NCI-H1694 treated with DMSO at 0.1 percent for 48 hours (cell line): ENCODE measurements at places on chromosomes 4 and X.
A peak's percentile ranks its signal among the peaks of the same experiment; 100 is the strongest.

DNA sequence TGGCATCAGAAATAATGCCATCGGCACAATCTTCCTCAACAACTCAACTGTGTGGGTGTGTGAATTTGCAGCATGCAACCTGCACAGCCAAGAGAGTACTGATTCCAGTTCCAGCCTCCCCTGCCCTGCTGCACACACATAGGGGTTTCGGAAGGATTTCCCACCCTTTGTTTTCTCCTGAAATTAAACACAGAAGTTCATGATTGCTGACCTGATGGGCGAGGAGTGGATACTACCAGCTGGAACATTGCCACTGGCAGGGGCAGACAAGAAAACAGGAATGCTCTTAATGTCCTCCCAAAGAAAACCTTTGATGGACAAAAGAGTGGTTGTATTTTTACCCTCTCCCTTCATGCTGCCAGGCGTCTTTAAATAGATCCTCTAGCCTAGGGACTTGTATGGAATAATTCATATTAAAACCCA lies 4.8 kb downstream of the NDP start:
- DNase-seq, result no peak

- DNase-seq, result no peak
Measured at GRCh38 chr4:85829276-85830051, 354.5 kb downstream of the ARHGAP24 start.

- no peak for DNase-seq
Measured at GRCh38 chr4:19386786-19387185, 864.9 kb upstream of the SLIT2 start.

- no peak for DNase-seq
Measured at GRCh38 chr4:95959633-95960032, 119.7 kb downstream of the PDHA2 start.

DNA sequence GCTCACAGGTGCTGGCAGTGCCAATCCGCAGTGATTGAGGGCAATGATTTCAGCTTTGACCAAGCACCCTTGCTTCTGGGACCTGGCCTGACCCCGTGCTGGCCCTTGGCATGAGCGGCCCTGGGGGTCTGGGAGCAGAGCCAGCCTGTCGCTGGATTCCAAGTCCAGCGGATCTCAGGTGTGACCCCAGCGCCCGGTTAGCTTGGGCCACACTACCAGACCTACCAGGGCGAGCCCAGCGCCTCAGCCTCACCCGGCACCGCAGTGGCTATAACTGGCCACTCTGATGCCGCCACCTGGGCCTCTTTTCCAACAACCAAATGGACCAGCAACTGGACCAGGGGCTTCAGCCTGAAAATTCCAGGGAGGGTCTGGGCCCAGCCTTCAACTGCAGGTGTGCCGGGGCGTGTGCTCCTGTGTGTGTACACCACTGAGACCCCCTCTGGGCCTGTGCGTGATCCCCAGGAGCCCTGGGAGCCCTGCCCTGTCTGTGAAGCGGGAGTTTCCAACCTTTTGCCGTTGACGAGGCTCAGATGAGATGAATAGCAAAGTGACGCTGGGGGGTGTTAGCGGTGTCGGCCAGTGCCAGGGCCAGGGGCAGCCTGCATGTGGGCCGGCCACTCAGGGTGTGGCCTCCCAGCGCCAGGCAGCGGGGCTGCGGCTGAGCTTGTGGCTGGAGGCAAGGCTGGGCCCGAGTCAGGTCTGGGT lies 658 bp downstream of the SH3TC1 start:
- DNase-seq, result no peak

GRCh38 chr4:22721204-22721603 lies 28.5 kb downstream of the GBA3 start:
- no peak for DNase-seq

DNA sequence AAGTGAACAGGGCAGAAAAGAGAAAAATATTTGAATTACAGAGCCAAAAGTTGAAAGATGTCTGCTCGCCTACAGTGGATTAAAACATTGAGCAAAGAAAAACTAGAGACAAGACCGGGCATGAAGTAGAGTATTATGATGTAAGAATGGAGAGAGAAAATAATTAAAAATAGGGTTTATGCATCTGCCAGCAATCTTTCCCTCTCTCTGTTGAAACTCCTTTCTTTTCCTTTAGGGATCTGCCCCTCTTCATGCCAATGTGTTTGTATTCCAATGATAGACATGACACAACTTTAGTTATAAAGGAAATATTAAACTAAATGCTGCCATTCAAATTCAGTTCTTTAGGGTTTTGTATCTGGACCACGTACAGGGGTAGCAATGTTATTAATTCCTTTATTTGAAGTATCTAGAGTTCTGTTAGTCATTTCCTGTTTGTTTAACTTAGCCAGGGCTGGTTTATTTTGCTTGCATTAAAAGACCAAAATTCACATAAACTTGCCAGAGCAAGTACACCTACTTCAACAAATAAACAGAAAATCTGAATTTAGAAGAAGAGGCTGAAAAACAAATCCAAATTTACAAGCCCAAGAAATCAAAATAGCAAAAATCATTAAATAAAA lies 202.6 kb downstream of the SPOCK3 start:
- no peak for DNase-seq

DNA sequence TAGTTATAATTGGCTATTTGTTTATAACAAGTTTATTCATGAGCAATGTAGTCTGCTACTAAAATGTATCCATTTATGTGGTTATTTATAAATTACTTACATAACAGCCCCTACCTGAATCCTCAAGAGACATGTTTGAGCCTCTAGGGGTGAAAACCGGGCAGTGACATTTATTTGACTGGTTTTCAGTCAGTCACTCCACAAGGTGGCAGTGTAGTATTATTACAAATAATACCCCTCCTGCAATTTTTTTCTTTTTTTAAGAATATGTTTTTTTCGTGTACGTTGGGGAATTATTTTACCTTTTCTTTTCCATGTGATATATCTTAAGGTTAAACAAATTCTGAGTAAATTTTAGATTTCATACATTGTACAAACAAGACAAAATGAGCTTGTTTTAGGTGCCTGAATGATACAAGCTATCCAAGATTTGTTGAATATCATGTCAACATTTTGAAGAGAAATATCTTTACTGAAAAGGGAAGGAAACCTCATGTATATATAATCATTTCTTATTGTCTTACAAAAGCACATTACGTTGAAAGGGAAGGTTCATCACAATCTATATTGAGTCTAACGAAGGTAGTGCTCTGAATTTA lies 598.7 kb upstream of the TECRL start:
- peak; percentile 56 for DNase-seq

GRCh38 chrX:150570512-150570911 lies 2.1 kb downstream of the MTM1 start:
- no peak for DNase-seq

DNA sequence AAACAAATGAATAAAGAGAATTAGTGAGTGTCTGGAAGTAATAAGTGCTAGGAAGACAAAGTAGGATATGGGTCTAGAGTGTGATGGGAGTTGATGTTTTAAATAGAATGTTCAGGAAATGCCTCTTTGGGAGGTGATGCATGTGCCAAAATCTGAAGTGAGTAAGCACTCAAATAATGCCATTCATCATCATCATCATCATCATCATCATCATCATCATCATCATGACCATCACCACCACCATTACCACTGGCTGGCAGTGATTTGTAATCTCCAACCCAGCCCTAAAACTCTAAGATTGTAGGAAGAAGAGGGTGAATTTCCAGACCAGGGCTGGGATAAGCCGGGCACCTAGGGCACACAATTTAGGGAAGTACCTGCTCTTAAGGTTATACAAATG lies 9.7 kb upstream of the SOX3 start:
- no peak for DNase-seq

DNA sequence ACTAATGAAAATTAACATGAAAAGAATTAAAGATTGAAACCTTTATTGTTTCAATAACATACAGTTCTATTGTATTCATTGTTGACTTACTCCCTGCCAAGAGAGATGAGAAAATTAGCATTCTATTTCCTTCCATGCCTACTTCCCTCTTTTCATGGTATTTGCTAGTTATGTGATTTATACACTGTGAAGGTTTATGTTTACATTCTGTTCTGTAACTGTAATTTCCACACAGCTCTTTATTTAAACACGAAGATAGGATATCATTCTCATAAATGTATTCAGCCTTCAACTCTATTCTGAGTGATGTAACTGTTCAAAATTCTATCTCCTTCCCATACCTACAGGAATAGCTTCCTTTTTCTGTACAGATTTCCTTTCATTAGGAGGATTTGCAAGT lies 6.6 kb downstream of the CCDC110 start:
- DNase-seq, result no peak

- no peak for DNase-seq
Measured at GRCh38 chrX:41045960-41046567, 39.2 kb upstream of the USP9X start.

DNA sequence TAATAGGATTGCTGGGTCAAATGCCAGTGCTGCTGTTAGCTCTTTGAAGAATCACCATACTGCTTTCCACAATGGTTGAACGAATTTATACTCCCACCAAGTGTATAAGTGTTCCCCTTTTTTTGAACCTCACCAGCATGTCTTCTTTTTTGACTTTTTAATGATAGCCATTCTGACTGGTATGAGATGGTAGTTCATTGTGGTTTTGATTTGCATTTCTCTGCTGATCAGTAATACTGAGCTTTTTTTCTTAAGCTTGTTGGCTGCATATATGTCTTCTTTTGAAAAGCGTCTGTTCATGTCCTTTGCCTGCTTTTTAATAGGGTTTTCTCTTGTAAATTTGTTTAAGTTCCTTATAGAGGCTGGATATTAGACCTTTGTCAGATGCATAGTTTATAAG lies 14.8 kb downstream of the USP38 start:
- no peak for DNase-seq

DNA sequence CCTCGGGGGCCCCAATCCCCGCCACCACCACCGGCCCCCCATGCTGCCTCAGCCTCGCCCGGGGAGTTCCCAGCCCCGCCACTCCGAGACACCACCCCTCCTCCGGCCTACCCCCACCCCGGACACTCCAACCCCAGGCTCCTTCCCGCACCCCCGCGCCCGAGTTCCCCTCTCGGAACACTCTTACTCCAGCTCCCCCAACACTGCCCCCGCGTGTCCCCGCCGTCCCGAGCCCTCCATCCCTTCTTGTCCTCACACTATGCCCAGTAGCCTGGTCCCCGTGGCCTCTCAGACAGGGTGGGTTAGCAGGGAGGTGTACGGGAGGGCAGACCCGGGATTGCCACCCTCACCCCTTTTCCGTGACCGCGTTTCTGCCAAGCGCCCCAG lies 276.1 kb downstream of the BCOR start:
- DNase-seq, result no peak

DNA sequence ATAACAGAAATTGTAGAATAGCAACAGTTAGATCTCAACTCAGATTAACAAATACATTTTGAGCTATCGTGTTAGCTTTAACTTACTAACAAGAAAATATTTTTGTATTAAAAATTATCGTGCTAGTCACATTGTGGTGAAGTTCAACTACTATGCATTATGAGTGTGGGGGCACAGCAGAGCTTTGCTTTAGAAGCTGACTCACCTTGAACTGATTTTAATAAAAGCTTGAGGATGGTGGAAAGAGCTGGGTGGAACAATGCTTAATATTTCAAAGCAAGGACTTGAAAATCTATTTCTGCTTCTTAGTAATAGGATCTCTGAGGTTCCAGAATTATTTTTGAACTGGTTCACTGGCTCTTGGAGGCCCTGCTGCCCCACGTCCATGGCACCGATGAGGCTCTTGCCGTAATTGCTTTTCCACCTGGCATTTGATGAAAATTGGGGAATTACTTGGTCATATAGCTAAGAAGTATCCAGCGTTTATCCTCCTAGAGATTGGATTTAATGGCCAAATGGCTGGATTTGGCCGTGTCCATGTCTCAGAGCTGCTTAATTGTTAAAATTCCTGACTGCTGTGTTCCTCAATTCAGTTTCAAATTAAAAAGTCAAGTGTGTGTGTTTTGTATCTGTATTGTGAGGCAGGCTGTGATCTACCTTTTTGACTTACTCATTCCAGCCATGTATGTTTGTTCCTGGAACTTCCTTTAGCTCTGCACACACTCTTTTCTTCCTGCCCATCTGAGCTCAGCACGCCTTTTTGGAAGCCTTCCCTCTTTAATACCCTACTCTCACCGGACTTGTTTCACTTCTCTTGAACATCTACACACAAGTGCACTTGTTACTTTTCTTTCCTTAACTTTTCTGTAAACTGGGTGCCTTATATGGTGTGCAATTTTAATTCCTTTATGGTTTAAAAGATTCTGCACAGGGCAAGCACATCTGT lies 66.6 kb upstream of the LIMCH1 start:
- no peak for DNase-seq

GRCh38 chr4:16684097-16684496 lies 214.3 kb downstream of the LDB2 start:
- DNase-seq, result no peak

- DNase-seq, result no peak
Measured at GRCh38 chr4:1234811-1235292, 14.1 kb downstream of the CTBP1 start.

DNA sequence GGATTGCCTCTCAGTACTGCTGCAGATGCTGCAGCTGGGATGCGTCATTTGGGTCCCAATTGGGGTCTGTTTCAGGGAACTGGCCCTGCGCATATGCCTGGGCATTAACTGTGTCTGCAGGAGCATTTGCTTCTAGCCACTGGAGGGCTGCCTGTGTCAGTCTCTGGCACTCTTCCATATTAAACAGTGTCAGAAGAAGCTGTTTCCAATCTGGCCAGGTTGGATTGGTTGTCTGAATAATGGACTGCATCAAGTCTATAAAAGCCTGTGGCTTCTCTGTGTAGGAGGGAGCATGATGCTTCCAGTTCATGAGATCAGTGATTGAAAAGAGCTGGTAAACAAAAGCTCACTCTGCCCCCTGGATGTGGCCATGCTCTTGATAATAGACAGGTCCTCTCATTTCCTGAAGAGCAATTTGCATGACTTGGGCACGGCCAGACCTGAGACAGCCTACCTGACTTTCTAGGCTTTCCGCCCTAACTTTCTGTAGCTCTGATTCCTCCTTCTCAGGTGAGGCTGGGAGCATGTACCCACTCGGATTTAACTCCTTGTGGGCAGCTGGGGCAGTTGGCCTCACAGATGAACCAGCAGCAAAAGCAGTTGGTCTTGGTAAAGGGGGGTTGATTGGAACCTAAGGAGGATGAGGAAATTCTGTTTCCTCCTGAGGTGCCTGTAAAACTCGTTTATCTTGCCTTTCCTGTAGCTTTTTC lies 29.2 kb downstream of the SULT1E1 start:
- no peak for DNase-seq

GRCh38 chr4:163755013-163755412 lies 260.5 kb downstream of the TMA16 start:
- DNase-seq, result no peak

DNA sequence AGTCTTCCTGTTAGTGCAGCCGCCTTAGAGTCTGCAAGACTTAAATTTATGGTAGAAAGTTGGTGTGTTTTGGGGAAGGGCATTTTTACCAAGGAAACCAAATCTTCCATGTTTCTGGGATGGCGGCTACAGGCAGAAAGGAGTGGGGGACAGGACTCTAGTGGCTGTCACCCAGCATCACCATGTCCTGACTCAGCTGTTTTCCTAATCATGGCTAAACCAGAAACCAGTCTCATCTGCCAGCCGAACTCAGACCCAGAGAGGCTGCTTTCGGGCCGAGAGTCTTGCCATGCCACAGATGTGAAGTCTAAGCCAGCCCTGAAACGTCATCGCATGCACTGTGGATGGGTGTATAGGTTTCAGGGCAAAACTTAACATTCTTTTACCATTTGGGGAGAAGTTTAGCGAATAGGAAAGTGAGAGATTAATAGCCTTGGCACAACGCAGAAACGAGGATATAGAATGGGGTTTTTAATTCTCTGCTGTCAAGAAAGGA lies 109.6 kb downstream of the ENPP6 start:
- no peak for DNase-seq
